ENCODE measurements at places on chromosomes 4 and X.

DNA sequence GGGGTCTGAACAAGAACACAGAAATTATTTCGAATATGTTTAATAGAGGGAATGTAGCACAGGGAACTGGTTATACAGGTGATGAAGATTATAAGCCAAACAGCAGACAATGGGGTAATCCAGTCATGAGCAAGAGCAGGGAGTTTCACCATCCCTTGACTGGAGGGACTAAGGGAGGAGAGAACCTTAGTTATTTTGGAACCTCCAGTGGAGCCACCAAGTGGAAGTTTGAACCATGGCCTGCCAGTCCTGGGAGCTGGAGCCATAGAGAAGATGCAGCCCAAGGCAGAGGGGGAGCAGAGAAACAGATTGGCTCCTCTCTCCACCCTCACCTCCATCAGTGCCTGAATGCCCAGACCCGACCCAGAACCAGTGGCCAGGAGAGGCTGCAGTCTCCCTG lies 264.6 kb upstream of the RASGEF1B start:
- no peak for DNase-seq

DNA sequence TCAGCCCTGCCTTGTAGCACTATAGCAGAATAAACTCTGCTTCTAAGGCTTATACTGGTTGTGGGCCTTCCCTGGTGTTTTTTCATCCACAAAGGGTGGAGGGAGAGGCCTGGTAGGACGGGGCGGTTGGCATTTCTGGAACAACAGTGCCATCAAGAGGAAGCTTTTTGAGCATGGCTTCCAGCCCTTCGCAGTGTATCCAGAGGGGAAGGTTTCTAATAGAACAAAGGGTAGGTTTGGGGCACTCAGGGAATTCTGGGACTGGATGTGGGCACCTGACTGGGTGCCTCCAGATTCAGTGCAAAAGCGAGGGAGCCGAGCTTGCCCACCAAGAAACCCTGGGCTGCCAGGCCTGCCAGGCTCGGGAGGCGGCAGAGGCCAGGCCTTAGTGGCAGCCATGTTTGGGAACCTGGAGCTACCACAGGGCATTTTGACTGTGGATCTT lies 229.6 kb upstream of the AGTR2 start:
- DNase-seq = peak; percentile 17

DNA sequence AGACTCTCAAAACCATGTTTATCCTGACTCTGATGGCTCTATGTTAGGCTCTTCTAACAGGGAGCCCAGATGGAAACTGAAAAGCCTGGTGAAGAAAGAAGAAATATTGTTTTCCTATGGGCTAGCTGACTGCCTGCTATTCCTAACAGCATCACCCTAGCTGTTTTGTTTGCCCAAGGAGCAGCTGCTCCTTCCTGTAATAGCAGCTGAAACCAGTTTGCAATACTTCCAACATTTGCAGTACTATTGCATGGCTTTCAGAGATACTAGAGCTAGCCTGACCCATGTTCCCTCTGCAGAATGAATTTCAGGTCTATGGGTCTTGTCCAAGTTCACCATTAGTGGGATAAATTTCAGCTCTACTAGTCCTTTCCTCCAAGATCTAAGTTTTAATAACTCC lies 495.2 kb downstream of the INPP4B start:
- no peak for DNase-seq

DNA sequence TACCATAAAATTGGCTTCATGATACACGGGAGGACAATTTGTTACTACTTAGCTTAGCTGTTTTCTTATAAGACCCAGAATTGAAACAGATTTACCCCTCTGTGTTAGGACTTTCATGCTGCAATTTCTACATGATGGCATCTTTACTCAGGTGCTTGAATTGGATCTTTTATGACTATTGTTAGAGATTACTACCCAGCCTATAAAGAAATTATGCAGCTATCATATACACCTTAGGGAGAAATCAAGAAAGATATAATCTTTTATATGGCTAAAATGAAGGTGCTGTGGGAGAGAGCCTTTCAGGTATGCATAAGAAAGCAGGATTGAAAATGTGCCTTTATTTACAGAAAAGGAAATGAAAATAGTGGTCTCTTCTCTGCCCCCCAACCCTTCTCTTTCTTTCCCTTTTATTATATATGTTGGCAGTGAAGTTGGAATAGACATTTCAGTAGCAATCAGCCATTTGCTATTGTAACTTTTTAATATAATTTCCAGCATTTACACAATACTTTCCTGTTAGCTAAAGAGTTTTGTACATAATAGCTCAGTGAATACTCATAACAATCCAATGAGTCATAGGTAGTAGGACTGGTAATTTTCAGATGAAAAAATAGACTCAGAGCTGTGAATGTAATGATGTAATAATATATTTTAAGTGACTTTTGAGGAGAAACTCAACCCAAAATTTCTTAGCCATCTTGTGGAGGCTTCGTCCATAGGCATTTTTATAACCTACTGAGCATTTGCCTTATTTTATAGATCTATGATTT lies 311.8 kb downstream of the ADGRL3 start:
- DNase-seq = no peak
